Hypothalamus (tissue), 51 donors: ENCODE measurements at places on chromosomes 16 and 17.

GRCh38 chr17:76082326-76083251 is 3.6 kb downstream of the ZACN start:
- no peak for DNase-seq

- no peak for DNase-seq
Observed at GRCh38 chr16:85974428-85975375, 75.7 kb downstream of the IRF8 start.

- DNase-seq: no peak
Observed at GRCh38 chr17:17824783-17825614, 11.8 kb downstream of the SREBF1 start.

DNA sequence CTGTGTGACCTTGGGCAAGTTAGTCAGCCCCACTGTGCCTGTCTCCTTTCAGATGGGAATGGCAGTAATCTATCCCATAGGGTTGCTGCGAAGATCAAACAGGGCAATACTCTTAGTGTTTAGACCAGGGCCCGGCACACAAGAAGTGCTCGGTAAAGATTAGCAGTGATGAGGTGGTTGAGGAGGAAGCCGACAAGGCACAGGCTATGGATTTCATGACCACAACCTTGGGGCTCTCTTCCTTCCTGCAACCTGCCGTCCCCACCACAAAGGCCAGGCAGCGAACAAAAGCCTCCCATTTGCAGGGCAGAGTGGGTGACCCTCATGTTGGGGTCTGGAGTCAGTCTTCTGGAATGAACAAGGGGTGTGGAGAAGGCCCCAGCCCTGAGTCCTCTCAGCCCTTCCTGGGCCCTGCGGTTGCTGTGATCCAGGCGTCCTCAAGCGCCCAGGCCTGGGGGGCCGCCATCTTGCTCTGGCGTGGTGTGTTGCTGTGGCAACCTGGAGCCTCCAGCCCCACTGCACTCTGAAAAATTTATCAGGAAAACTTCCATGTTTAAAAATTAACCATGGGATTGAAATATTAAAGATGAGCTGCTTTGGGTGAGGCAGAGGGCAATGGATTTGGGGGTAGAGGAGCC is 9.8 kb downstream of the ADAM11 start:
- no peak for DNase-seq

- DNase-seq: peak; percentile 98
Observed at GRCh38 chr16:17404941-17405689, 65.6 kb downstream of the XYLT1 start.

DNA sequence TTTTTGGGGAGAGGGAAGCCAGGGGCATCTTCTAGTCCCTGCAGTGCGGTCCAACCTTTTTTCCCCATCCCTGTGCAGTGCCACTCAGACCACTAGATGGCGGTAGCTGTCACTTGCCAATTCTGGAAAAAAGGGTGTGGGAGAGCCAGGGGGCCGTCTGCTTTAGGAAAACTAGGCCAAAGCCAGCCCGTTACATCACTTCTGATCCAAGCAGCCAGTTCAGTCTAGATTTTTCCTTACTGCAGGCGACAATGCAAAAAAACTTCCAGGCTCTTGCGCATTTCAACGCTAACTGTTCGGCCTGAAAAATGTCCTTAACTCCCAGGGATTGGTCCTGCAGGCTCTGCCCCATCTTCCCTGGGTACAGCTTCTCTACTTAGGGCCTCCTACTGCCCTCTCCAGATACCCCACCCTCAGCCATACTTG is 69.2 kb upstream of the CES5A start:
- no peak for DNase-seq

DNA sequence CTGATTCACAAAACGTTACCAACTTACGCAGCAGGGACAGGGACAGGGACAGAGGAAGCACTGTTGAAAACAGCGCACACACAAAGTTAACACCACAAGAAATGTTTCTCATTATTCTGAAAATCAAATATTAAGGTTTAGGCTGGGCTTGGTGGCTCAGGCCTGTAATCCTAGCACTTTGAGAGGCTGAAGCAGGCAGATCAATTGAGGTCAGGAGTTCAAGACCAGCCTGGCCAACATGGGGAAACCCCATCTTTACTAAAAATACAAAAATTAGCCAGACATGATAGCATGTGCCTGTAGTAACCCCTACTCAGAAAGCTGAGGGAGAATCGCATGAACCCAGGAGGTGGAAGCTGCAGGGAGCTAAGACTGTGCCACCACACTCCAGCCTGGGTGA is 4.2 kb downstream of the CYTH1 start:
- no peak for DNase-seq

DNA sequence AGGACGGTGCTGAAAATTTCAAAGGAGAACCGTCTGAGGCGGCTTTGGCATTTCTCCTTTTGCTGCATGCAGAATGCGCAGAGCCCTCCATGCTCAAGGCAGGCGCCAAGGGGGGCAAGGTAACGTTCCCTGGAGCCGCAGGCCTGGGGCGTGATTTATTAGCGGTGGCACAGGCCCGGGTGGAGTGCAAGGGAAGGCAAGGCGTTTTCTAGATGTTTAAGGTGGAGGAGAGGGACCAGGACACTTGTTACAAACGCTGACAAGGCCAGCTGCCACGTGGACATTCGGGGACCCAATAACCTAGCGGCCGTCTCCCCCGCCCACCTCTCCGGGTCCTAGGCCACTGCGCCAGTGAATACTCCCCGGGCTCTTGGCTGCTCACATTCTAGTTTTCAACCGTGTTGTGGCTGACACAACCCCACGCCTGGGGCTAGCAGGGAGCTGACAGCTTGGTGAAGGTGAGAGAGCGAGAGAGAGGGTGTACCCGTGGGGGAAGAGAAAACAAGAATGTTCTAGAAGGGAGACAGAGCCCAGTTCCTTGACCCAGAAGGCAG is 250.1 kb downstream of the C16orf95 start:
- no peak for DNase-seq

DNA sequence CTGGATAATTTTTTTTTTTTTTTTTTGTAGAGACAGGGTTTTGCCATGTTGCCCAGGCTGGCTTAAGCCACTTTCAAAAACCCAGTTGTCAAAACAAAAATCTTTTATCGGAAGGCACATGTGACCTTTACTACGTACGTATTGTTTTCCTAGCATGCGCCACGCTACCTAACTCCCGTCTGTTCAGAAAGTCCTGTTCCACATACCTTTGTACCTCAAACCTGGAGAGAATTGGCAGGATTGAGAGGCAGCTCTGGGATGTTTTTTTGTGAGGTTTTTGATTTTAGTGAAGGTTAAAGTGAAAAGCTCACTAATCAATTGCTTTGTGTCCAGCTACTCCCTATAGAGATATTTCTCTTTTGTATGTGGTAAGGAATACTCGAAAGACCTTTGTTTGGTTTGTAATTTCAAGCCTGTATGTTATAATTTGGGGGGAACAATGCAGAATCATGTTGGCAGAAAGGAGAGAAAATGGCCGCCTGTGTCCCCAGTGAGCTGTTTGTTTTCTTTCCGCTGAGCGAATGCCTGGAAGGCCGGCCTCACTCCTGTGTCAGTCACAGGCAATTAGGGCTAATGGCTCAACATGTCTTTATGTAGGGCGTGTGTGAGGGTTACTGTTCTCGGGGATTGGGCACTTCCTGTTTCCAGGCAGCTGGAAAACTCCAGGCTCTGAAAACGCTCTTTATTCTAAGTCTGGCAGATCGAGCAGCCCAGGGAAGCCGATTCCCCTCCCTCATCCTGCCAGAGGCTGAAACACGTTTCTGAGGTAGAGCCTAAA is 60.8 kb upstream of the CLEC18A start:
- DNase-seq: peak; percentile 45

- no peak for DNase-seq
Observed at GRCh38 chr17:83083368-83084201, 4.2 kb downstream of the METRNL start.

- no peak for DNase-seq
Observed at GRCh38 chr17:4152471-4152870, 9.5 kb downstream of the CYB5D2 start.

- no peak for DNase-seq
Observed at GRCh38 chr16:75011634-75012307, 12.9 kb downstream of the ZNRF1 start.

DNA sequence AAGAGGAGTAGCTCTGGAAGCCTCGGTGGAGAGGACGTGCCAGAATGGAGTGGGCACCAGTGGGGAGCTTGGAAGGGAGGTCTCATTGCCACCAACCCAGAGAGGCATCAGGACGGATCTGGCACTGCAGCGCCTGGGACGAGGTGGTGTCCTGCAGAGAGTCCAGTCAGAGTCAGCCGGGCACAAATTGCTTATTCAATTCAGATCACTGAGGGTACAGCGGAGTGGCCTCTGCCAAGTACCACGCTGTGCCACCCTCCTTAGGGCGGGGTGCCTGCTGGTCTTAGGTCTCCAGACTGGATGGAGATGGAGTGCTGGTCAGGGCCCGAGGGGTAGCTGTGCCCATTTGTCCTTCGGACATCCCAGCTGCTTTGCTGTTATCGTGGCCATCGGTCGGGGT is 18.9 kb upstream of the SPPL2C start:
- peak; percentile 55 for DNase-seq

DNA sequence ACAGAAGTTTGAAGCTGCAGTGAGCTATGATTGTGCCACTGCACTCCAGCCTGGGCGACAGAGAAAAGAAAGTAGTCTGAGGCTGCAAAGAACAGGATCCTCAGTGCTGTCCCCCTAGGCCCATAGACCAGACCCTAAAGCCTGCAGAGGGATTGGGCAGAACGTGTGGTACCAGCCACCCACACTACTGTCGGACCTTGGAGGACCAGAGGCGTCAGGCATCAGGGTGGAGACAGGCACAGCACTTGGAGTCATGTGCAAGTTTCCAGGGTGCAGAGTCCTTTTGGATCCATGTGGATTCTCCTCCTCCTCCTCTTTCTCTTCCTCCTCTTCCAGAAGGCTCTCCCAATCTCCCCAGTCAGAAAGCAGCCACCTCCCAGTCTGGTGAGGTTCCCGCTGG is 2.2 kb downstream of the SDR42E2 start:
- DNase-seq: no peak

DNA sequence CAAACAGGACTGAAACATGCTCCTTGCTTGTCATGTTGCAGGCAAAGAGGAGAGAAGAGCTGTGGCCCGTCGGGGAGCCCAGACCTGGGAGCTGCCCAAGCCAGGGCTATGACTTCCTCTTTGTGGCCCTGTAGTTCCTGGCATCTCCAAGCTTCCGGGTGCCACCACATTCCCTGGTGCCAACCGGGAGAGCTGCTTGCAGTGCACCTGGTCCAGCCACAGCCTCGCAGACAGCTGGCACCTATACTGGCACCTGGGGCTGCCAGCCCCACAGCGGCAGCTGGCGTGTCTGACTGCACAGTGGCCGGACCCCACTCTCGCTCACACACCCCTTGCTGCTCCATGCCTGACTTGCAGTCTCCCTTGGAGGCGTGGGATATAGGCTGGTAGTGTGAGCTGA is 37.1 kb upstream of the FOXJ1 start:
- no peak for DNase-seq

DNA sequence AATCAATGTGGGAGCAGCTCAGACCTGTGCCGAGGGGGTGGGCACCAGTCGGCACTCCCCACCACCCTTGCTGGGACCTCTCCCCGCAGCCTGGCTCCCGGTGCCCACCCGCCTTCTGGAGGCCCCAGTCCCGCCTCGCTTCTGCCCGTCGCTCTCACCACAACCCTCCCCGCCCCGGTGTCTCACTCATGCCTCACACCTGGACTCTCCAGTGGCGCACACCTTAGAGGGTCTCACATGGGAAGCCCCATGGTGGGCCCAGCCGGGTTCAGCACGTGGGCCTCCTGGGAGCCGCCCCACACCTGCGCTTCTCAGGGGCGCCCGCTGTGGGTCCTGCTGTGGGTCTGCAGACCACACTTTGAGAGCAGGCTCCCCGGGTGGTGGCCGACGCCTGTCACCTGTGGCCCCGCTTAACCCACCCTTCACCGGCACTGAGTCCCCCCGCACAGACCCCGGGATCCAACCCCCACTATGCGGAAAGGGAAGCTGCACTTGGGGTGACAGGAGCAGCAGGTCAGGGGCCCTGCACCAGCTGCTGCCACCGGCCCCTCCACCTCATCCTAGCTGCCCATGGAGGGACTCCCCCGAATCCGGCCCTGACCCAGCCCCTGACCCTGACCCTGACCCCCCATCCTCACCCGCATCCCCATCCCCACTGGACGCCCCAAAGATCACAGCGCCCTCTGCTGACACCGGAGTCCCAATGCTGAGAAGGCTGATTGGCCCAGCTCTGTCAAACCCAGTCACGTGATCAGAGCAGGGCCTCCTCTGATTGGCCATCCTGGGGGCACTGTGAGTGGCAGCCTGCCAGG is 27.4 kb upstream of the SLC38A10 start:
- no peak for DNase-seq

DNA sequence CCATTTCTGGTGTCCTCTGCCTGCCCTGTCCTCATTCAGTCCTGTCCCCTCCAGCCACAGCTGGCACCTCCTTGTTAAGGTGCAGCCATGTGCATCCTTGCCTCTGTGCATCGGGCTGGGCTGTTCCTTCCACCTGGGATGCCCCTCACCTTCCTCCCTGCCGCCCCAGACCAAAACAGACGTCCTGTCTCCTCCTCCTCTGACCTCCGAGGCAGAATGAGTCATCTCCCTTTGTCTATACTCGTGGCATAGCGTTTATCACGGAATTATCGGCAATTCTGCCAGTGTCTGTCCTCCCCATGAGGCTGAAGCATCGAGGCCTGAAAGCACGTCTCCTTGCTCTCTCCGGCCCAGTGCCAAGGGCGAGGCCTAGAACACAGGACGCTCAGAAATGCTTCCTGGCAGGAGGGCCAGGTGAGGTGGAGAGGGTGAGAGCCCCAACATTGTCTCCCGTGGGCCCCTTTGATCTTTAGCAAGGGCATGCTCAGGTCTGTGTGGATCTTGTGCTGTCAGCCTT is 4.6 kb downstream of the RAI1 start:
- DNase-seq: no peak

DNA sequence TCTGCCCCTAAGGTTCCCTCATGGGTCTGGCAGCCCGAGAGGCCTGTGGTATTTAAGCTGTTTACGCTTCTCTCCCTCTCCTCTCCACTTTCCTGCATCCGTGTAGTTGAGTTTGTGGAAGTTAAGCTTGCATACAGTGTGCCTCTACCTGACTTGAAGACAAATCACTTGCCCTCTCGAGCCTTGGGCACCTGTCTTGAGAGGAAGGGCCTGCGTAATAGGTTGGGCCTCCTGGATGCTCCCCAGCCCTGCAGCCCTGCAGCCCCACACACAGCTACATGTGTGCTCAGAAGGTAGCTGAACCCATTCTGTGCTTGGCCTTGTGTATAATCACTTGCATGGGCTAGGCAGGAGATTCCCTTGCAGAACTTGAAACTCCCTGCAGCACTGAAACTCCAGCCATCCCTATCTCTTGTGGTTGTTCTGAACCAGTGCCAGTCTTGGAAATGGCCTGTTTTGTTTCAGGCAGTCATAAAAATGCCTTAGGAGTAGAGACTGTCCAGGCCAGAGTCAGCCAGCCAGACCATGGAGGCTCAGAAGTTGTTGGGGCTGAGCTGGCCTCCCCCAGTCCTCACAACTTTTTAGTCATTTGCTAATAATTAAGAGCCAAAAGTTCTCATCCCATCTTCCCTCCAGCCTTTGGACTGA is 134.6 kb downstream of the CLEC16A start:
- no peak for DNase-seq

- no peak for DNase-seq
Observed at GRCh38 chr17:72555052-72555451, 434.2 kb downstream of the SOX9 start.

GRCh38 chr17:78396441-78397337 is 18.2 kb downstream of the PGS1 start:
- DNase-seq: no peak

GRCh38 chr17:18070861-18071340 is 16.8 kb upstream of the DRG2 start:
- no peak for DNase-seq
